Hair follicle dermal papilla cell (primary cell): ENCODE measurements at places on chromosomes 16 and 17. TPM values are rescaled to one million over a fixed set of nuclear protein-coding genes. Genes with fewer than 3 reads are reported as not detected.

The AOC3 gene
- total RNA-seq: under 0.01 TPM in 1 of 2 replicates, not detected in the other

The ABCC11 gene
- under 0.01 TPM in 2 replicates for total RNA-seq

The MFSD6L gene
- not detected in 2 replicates for total RNA-seq

The KRTAP9-4 gene
- not detected in 2 replicates for total RNA-seq

The PRSS8 gene
- total RNA-seq: 0.16 TPM in 1 of 2 replicates, not detected in the other

The RGS9 gene
- 1.3 and 1.7 TPM in 2 replicates for total RNA-seq

The ENPP7 gene
- not detected in 2 replicates for total RNA-seq

The PYY gene
- total RNA-seq: not detected in 2 replicates

The ZG16B gene
- total RNA-seq: not detected in 2 replicates

The TEKT5 gene
- total RNA-seq: not detected in 2 replicates

The CCL5 gene
- total RNA-seq: 0.16 TPM in 1 of 2 replicates, not detected in the other

The OTOP2 gene
- not detected in 2 replicates for total RNA-seq

The CCDC78 gene
- 2.8 and 2.9 TPM in 2 replicates for total RNA-seq

The BICDL2 gene
- not detected in 2 replicates for total RNA-seq

The PHB1 gene
- total RNA-seq: 70.9 and 85.7 TPM in 2 replicates

The JUP gene
- 8.5 and 10.4 TPM in 2 replicates for total RNA-seq

The RASD1 gene
- total RNA-seq: 1.9 and 2.6 TPM in 2 replicates

The FBXW10B gene
- total RNA-seq: 1.6 and 6.7 TPM in 2 replicates

The RRAD gene
- total RNA-seq: 10.9 and 23.2 TPM in 2 replicates
